Esophagus muscularis mucosa (tissue), 4 donors: ENCODE measurements at places on chromosomes 5 and 9. TPM values are rescaled to one million over a fixed set of nuclear protein-coding genes. Genes with fewer than 3 reads are reported as not detected.
A peak's percentile ranks its signal among the peaks of the same experiment; 100 is the strongest.

DNA sequence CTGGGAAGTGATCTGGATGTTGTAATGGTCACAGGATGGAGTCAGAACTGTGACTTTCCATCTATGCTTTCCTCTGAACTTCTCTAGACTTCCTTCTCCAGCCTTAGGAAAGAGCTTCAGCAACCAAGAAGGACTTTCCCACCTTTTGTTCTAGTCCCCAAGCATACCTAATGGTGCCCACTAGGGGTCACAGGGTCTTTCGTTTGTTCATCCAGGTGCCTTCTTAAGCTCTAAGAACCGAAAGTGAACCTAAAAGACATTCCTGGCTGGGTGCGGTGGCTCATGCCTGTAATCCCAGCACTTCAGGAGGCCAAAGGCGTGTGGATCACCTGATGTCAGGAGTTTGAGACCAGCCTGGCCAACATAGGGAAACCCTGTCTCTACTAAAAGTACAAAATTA is 1.8 kb upstream of the WNT8A start:
- no peak for DNase-seq

IL9 gene
- total RNA-seq = not detected

DNA sequence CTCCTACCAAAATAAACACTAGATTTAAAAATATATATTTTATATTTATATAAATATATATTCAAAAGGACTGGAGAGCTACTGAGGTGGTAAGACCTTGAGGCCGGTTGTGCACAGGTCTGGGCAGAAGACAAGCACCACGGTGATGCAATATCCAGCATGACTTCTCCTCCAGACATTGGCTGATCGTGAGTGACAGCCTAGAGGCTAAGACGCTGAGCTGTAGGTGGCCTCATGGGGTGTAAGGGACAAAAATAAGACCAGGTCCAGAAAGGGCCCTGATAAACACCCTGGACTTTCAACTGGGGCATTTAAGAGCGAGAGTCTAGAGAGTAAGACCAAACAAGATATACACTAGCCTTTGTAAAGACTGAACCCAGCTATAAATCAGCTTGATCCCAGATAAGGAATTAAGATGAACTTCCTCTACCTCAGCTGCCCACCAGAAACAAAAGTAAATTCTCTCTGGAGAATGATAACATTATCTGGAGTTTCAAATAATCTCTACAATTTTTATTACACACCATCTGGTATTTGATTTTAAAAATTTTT is 14.2 kb upstream of the C5orf47 start:
- DNase-seq = no peak

GRCh38 chr9:76370396-76371023 is 23.7 kb downstream of the RFK start:
- DNase-seq = no peak

GRCh38 chr5:139413963-139414362 is 10.1 kb upstream of the SPATA24 start:
- no peak for DNase-seq

GRCh38 chr9:113380869-113381378 is 4.1 kb upstream of the HDHD3 start:
- DNase-seq = no peak

CCDC69 gene
- total RNA-seq = 282 TPM

TMEM245 gene
- 140 TPM for total RNA-seq

DNA sequence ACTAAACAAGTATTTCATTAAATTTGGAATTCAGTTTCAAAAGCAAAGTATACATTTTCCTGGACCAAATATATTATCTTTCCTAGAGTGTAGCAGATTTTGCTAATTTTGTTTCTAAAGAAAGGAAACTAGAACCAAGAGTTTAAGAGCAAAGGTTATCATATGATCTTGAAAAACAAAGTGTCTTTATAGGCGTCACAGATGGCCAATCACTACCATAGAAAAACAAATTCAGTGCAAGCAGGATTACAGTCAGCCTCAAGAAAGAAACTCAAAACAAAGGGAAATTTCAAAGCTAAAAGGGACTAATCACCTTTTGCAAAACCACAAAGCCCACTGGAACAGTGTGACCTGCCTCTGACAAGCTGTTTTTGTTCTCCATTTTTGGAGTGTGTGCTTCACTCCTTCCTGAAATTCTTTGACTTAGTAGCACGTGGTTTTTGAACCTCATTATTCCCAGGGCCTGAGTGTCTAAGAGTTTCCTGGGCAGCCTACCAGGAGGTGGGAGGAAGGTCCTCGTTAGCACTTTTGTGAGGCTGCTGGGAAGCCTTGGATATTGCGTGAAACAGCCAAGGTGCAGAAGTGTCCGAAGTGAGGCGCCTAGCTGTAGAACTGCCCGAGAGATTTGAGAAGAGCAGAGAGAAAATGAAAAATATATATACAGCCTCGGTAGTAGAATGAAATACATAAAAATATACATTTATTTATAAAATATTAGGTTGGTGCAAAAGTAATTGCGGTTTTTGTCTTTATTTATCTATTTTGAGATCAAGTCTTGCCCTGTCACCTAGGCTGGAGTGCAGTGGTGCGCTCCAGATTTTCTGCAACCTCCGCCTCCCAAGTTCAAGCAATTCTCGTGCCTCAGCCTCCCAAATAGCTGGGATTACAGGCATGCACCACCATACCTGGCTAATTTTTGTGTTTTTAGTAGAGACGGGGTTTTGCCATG is 246.1 kb downstream of the MARCHF11 start:
- peak; percentile 70 for DNase-seq

DNA sequence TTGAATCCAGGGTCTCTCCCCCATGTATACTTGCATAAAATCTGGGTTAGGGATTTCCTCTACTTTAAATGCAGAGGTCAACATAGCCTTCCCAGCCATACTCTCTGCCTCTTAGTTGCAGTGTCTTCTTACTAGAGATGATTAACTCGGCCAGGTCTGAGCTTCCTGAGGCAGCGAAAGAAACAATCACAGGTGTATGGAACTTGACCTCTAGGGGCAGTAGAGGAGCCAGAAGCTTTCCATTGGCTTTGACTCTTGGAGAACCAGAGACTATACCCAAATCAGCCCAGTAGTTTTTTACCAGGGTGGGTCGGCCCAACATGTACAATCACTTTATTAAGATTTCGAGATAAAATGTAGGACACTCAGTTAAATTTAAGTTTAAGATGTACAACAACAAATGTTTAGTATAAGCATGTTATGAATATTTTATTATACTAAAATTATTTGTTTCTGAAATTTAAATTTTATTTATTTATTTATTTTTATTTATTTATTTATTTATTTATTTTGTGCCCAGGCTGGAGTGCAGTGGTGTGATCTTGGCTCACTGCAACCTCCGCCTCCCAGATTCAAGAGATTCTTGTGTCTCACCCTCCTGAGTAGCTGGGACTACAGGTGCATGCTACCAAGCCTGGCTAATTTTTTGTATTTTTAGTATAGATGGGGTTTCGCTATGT is 48.0 kb upstream of the DMRT3 start:
- no peak for DNase-seq

- no peak for DNase-seq
These were observed 27.5 kb upstream of the EFNA5 start for GRCh38 chr5:107698286-107698685.

SLC36A2 gene
- total RNA-seq = not detected

MCTP1 gene
- 18.1 TPM for total RNA-seq

SLC23A1 gene
- total RNA-seq = not detected
